Urinary bladder (tissue), 4 donors: ENCODE measurements at places on chromosomes 16 and 17. TPM values are rescaled to one million over a fixed set of nuclear protein-coding genes. Genes with fewer than 3 reads are reported as not detected.

The TENT4B gene
- total RNA-seq, result 19.4 TPM

The TMEM114 gene
- total RNA-seq, result not detected

The CUEDC1 gene
- 14.9 TPM for total RNA-seq

The UTS2R gene
- total RNA-seq, result not detected

The C16orf95 gene
- total RNA-seq, result 1.5 TPM

The GNG13 gene
- not detected for total RNA-seq

The MYOCD gene
- 59.5 TPM for total RNA-seq

The KLHL10 gene
- total RNA-seq, result 0.48 TPM

The TIMP2 gene
- total RNA-seq, result 116 TPM

The CACNG1 gene
- total RNA-seq, result 0.53 TPM
